ENCODE measurements at places on chromosomes 5 and 9.

- DNase-seq: peak; percentile 71
Observed at GRCh38 chr5:53936481-53937352, 373.7 kb downstream of the ARL15 start.

GRCh38 chr9:129336130-129336528, 158.1 kb upstream of the IER5L start:
- DNase-seq: no peak

DNA sequence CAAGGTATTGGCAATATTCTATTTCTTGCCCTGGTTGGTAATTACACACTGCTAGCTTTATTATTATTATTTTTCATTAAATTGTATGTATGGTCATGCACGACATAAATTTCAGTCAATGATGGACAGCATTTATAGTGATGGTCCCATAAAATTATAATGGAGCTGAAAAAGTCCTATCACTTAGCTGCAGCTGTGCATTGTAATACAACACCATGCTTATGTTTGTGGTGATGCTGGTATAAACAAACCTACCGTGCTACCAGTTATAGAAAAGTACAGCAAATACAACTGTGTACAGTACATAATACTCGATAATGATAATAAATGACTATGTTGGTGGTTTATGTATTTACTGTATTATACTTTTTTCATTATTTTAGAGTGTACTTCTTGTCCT, 65.5 kb downstream of the NR3C1 start:
- DNase-seq: no peak

DNA sequence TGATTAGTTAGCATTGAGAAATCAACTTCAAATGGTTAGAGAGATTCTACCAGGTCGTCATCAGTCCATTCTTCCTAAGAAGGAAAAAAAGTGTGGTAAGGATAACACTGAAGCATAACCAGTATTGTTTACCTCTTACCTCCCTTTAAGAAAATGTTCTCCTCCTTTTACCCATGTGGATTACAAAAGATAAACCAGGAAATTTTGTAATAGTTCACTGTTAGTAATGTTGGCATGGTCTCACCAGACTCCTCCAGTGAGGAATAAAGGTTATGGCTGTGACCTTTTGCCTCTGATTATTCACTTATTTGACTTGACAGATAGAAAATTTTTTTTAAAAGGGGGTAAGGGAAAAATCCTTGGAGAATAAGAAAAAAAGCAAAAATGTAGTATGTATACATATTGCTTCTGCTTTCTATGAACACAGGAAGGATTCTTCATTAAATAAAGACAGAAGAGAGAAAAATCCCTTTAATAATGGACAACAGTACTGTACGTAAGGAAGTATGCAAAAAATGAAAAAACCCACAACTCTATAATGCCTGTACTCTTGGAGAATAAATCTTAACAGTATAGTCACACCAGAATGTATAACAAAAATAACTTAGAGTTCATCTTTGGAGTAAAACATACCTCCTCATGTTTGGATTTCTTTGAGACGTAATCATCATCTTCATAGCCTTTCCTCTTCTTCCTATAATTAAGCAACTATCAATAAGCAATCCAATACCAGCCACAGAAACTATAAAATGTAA, 18.1 kb downstream of the CCNH start:
- no peak for DNase-seq

DNA sequence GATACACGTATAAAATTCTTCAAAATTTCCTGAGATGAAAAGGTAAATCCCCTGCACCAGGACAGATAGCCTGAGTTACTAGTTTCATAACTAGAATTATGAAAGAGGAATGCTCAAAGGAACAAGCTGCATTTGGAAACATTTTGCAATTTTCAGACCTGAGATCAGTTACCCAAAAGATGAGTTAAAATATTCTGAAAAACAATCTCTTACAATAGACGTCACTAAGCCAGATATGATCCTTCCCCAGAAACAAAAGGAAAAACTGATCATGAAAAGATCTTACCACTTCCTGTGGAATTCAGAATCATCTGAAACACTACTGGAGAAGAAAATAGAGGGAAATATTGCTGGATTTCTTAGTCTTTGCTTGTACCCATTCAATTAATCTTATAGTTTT, 204.7 kb downstream of the ARRDC3 start:
- no peak for DNase-seq

DNA sequence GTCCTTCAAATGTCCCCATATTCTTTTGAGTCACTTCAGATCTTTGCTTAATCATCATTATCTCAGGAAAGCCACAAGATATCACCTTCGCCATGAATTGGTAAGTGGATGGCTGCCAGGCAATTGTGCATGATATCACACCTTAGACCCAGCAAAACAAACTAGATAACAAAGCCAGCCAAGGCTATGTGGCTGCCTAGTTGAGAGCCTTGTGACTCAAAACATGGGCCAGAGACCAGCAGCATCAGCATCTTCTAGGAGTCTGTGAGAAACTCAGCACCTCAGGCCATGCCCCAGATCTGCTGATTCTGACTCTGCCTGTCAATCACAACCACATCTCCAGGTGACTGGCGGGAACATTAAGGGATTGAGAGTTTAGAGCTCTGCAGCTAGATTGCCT, 82.8 kb downstream of the SLIT3 start:
- DNase-seq: no peak

GRCh38 chr9:206481-206880, 8.2 kb upstream of the DOCK8 start:
- no peak for DNase-seq

GRCh38 chr5:170113522-170113900, 7.8 kb downstream of the FOXI1 start:
- no peak for DNase-seq

- no peak for DNase-seq
Observed at GRCh38 chr9:132108728-132109127, 29.1 kb upstream of the MED27 start.

GRCh38 chr5:96627792-96628398, 34.3 kb upstream of the CAST start:
- no peak for DNase-seq

DNA sequence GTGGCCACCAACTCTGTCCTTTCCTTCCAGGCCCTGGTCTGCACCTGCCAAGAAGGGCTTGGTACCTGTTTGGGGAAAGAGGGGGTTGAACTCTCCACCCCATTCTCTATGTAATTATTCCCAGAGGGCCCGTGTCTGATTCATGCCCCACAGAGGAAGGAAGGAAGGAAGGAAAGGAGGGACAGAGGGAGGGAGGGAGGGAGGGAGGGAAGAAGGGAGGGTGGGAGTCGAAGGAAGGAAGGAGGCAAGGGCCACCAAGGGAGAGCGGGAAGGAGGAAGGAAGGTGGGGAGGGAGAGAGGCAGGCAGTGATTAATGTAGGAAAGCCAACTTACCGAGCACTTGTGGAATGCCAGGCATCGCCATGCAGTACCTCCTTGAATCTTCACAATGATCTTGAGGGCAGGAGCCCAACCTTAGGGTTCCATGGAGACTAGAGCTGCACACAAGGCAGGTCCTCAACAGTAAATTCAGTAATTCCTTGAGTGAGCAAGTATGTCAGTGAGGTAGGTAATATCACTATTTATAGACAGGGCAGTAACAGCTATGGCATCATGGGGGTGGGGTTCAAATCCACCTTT, 75.8 kb downstream of the FGF18 start:
- DNase-seq: no peak

- no peak for DNase-seq
Observed at GRCh38 chr9:99172124-99173091, 49.3 kb downstream of the ALG2 start.

- DNase-seq: no peak
Observed at GRCh38 chr9:87604886-87605588, 107.4 kb downstream of the DAPK1 start.

- DNase-seq: no peak
Observed at GRCh38 chr5:57202811-57203210, 29.0 kb downstream of the GPBP1 start.

DNA sequence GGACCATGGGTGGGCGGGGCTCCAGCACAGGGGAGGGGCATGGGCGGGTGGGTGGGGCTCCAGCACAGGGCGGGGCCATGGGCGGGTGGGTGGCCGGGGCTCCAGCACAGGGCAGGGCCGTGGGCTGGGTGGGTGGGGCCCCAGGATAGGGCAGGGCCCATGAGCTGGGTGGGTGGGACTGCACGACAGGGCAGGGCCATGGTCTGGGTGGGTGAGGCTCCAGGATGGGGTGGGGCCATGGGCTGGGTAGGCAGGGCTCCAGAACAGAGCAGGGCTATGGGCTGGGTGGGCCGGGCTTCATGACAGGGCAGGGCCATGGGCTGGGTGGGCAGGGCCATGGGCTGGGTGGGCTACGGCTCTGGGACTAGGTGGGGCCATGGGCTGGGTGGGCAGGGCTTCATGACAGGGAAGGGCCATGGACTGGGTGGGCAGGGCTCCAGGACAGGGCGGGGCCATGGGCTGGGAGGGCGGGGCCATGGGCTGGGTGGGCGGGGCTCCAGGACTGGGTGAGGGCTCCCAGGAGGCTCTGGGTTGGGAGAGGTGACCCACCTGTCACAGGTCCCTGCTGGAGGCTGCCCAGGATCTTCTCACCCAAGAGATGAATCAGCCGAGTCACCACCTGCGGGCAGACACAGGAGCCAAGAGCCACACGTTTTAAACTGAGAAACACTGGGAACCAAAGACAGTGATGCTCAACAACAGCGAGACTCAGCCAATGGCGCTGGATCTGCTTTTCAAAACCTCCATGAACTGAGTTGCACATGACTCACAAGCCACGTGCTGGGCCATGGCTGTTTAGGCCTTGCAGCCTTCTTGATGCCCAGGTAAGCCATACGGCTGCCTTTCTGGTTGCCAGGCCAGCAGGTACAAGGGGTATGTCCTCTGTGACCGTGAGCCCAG, 33.6 kb upstream of the NSMF start:
- no peak for DNase-seq

DNA sequence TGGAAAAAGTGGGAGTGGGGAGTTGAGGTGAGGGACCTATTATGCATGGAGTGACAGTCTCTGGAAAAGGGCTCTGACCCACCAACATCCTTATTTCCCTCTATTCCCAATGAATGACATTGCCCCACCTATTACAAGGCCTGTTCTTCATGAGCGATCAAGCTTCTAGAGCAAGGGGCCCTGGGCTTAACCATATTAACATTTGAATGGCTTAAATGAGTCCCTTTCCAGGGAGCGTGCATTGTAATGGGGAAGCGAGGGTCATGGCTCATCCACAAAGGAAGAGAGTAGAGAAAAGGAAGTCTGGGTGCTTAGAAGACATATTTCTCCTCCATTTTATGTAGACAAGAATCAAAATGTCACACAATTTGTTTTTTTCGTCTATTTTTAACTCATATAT, 255.5 kb downstream of the CAAP1 start:
- no peak for DNase-seq

GRCh38 chr5:39608024-39608423, 183.2 kb upstream of the DAB2 start:
- no peak for DNase-seq

- no peak for DNase-seq
Observed at GRCh38 chr5:155471027-155471426, 457.5 kb downstream of the KIF4B start.

- DNase-seq: no peak
Observed at GRCh38 chr9:126116351-126117157, 210.1 kb upstream of the MVB12B start.

DNA sequence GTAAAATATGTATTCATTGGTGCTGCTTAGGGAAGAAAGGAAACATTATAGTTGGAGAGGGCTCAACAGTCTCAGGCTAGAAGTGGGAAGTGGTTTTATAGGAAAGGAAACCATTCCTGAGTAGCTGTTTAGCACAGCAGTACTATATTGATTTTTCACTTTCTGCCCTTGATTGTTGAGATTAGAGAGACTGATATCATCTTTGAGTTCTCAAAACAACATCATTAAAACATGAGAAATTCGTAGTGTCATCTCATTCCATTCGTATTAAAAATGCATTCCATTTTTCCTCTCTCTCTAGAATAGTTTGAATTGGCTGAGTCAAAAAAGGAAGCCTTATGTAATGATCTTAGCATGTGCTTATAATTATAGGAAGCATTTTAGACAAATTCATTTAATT, 14.1 kb downstream of the POLR3G start:
- DNase-seq: peak; percentile 61

DNA sequence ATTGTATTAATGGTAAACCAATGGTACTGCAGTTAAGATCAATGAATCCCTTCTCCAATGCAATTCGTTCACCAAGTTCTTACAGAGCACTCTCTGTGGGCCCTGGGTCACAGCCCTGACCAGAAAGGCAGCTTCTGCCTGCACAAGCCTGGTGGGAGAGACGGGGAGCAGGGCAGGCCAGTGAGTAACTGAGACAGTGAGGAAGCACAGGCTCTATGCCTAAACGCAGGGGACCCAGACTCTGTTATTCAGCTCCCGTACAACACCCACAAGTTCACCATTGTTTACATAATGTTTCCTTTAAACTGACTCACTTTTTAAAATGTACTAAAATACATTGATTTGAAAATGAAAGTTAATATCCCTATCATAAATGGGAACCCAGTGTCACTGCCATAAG, 40.5 kb upstream of the CTSL start:
- no peak for DNase-seq

DNA sequence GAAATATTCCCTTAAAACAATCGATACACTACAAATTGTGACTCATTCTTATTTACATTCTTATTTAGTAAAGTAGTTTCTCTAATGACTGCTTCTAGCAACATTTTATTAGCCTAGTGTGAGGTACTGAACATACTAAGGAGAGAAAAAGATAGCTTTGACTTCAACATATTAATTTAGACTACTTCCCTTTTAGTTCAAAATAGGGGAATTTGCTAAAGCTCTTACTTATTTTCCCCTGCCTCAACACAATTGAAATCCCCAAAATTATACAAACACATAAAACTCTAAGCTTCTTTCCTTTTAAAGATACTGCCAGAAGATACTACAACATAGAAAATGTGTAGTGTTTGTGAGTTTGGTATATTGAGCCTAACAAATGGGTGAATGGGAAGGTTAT, 55.2 kb downstream of the ANXA1 start:
- DNase-seq: no peak

GRCh38 chr9:98686961-98687855, 21.5 kb downstream of the GABBR2 start:
- no peak for DNase-seq

- no peak for DNase-seq
Observed at GRCh38 chr9:126614455-126615244, 922 bp downstream of the LMX1B start.

- DNase-seq: no peak
Observed at GRCh38 chr5:173554038-173554955, 62.2 kb downstream of the BOD1 start.

- DNase-seq: no peak
Observed at GRCh38 chr5:54315736-54316528, 5.6 kb upstream of the ARL15 start.
